ENCODE measurements at places on chromosomes 6 and 20.

- no peak for DNase-seq
Observed at GRCh38 chr6:127494240-127494767, 24.8 kb downstream of the MTCL3 start.

GRCh38 chr20:50068041-50068651, 44.8 kb downstream of the UBE2V1 start:
- DNase-seq, result no peak

DNA sequence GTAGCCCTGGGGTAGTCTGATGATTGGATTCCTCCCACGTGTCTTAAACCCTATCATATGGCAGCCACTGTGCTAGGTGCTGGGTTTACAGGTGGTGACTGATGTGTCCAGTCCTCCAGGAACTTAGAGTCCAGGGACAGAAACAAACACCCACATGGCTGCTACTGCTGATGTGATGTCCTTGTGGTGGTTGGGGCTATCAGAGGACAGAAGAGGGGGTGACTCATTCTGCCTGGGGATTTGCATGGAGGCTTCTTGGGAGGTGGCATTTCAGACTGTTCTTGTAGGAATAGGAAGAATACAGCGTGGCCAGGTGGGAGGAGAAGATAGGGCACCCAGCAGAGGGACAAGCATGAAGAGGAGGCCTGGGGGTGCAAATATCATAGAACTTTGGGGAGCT, 9.8 kb downstream of the RAET1G start:
- DNase-seq, result no peak

GRCh38 chr20:44014807-44015732, 100.4 kb downstream of the TOX2 start:
- DNase-seq, result no peak

DNA sequence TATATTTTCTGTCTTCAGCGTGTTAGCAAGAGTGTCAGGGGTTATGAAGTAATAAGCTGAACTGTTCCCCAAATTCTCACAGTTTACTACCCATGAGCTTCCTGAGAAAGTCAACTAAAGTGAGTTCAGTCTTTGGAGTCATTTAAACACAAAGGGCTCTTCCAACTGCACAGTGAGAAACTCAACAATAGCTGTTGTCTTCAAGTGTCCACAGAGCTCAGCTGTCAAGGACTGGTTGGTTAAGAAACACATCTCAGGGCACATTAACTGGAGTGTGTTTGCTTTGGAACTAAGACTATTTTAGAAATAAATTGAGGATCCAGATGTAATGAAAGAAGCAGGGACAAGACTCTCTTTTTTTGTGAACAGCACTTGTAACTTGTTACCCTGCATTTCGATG, 241.4 kb upstream of the SOX4 start:
- DNase-seq, result no peak

- no peak for DNase-seq
Observed at GRCh38 chr6:7161253-7161623, 53.5 kb downstream of the RREB1 start.

- no peak for DNase-seq
Observed at GRCh38 chr20:49668181-49668877, 45.3 kb downstream of the B4GALT5 start.

- no peak for DNase-seq
Observed at GRCh38 chr6:134183844-134184243, 131.4 kb upstream of the SLC2A12 start.

- DNase-seq, result peak; percentile 67
Observed at GRCh38 chr6:1686117-1687098, 76.7 kb downstream of the FOXC1 start.

GRCh38 chr6:145539831-145540230, 195.5 kb downstream of the EPM2A start:
- DNase-seq, result peak; percentile 32

- DNase-seq, result no peak
Observed at GRCh38 chr6:51989789-51990188, 97.6 kb downstream of the PKHD1 start.

DNA sequence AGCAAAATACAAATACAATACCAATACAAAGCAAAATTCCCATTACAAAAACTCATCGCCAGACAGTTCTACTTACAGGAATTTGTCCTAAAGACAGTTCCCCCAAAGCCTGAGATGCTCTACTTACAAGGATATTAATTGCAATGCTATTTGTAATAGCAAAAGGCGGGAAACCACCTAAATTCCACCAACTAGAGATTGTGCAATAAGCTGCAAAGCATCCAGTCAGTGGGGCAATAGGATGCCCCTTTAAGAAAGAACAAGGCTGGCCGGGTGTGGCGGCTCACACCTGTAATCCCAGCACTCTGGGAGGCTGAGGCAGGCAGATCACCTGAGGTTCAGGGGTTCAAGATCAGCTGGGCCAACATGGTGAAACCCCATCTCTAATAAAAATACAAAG, 39.1 kb downstream of the FAM209B start:
- no peak for DNase-seq

GRCh38 chr6:39441301-39441700, 118.8 kb upstream of the KCNK16 start:
- no peak for DNase-seq

- DNase-seq, result no peak
Observed at GRCh38 chr6:131736003-131736596, 25.3 kb upstream of the CTAGE9 start.

- peak; percentile 67 for DNase-seq
Observed at GRCh38 chr6:49606721-49607390, 29.8 kb downstream of the RHAG start.

- DNase-seq, result no peak
Observed at GRCh38 chr6:170355661-170356060, 49.1 kb downstream of the FAM120B start.

- DNase-seq, result peak; percentile 17
Observed at GRCh38 chr6:35757456-35758123, 18.8 kb upstream of the CLPSL2 start.

DNA sequence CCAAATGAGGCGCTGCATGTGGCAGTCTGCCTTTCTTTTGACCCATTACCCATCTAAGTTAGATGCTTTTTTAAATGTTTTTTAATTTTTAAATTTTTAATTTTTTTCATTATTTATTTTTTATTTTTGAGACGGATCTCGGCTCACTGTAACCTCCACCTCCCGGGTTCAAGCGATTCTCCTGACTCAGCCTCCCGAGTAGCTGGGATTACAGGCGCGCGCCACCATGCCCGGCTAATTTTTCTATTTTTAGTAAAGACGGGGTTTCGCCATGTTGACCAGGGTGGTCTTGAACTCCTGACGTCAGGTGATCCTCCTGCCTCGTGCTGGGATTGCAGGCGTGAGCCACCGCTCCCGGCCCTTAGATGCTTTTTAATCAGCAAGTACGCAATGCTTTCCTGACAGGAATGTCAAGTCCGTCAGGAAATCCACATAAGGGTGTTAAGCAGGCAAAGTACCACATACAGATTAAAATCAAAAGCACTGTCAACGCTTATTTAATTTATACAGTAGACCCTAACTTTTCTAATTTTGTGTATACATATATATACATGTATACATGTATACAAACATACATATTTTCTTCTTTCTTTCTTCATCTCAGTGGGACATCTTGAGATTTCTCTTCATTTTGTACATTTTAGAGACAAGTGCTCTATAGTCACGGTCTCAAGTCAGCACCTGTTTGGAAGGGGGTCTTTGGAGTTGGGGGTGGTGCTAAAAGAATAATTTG, 995 bp upstream of the GSTA4 start:
- peak; percentile 38 for DNase-seq

DNA sequence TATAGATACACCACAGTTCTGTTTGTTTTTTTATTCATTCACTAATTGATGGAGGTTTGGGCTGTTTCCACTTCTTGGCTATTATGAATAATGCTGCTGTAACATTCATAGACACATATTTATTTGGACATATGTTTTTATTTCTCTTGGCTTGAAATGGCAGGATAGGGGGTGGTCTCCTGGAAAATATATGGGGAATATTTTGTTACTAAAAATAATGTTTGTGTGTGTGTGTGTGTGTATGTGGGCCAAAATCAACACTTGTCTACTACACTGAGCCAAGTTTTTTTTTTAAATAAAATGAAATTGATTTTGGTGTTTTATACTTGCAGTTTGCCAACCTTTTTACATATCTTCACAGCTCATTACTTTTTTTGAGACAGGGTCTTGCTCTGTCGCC, 264.4 kb upstream of the SULF2 start:
- no peak for DNase-seq

- no peak for DNase-seq
Observed at GRCh38 chr20:4862661-4863060, 138.6 kb downstream of the SLC23A2 start.

- DNase-seq, result no peak
Observed at GRCh38 chr6:28618898-28619555, 93.3 kb downstream of the GPX5 start.

GRCh38 chr6:97813889-97814567, 531.0 kb upstream of the MMS22L start:
- DNase-seq, result no peak

DNA sequence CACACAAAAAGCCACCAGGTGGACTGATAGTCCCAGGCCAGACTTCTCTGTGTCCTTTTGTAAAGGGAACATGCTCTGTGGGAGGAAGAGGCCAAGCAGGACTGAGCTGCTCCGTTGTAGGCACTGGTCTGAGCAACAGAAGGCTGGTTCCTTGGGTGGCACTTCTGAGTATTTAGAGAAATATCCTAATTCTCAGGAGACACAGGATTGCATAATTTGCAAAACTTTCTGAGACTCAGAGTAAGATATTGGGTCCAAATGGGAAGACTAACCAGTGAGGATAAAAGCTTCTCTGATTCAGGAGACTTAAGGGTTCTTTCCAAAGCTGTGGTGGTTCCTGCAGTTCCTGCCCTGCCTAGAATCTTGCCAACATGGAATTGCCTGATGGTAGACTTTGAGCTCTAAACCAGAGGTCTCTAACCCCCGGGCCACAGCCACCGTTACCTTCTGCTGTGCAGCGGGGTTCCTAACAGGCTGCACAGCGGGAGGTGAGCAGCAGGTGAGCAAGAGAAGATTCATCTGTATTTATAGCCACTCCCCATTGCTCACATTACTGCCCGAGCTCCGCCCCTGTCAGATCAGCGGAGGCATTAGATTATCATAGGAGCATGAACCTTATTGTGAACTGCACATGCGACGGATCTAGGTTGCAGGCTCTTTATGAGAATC, 107.0 kb downstream of the OLIG3 start:
- DNase-seq, result no peak
